ENCODE measurements at places on chromosomes 16 and 17.

- DNase-seq: no peak
Measured at GRCh38 chr16:48565752-48566151, 44.2 kb downstream of the N4BP1 start.

GRCh38 chr17:49223168-49223516 is 7.4 kb downstream of the PHOSPHO1 start:
- DNase-seq: no peak

DNA sequence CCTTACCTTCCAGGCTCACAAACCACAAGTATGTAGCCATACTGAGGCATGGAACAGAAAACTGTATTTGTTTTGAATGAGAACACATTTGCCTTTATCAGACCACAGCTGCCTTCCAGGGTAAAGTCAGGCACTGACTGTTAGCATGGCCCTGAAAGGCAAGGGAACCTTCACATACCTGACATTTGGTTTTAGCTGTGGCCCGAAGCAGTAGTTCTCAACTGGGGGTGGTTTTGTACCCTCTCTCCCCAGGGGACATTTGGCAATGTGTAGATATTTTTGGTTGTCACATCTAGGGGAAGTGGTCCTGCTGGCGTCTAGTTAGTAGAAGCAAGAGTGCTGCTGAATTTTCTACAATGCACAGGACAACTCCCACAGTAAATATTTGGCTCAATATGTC is 9.2 kb downstream of the HERPUD1 start:
- no peak for DNase-seq

GRCh38 chr16:9773289-9773688 is 408.9 kb downstream of the GRIN2A start:
- DNase-seq: no peak

- DNase-seq: no peak
Measured at GRCh38 chr16:59632276-59632855, 898.2 kb upstream of the GOT2 start.

DNA sequence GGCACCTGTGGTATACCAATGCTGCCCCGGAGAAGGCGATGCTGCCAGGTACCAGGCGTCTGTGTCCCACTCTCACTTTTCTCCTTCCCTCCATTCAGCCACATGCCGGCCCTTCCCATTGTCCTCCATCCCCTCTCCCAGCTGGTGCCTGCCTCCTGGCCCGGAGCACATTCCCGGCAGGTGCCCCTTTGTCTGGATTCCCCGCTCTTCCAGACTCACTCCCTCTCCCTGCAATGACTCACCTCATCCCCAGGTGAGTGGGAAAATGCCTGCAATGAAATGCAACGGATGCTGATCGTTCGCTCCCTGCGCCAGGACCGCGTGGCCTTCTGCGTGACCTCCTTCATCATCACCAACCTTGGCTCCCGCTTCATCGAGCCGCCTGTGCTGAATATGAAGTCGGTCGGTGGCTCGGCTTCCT is 10.4 kb upstream of the KDM6B start:
- DNase-seq: no peak
